Gastrocnemius medialis (tissue), 4 donors: ENCODE measurements at places on chromosomes 6 and 20.
A peak's percentile ranks its signal among the peaks of the same experiment; 100 is the strongest.

DNA sequence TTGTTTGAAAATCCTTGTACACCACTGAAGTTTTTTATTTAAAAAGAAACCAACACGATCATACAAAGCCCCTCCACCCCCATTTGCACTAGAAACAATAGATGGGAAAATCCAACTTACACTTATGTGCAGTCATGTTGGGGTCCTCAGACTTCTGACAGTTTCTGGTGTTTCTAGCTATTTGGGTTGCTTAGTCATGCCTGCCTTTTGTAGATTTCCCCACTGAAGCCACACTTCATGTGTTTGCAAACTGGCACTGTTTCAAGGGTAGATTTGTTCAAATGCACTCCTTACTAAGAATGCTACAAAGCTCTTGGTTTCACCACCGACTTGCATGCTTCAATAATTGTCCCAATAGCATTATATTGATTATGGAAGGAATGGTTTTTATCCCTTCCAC lies 1.5 kb downstream of the SH3BGRL2 start:
- no peak for DNase-seq
- H3K27ac ChIP-seq = no peak overlapping the region
- no peaks in the 10 kb centered on the region for H3K27me3 ChIP-seq
- H3K36me3 ChIP-seq = no peaks in the 10 kb centered on the region
- no peaks in the 10 kb centered on the region for H3K4me1 ChIP-seq

DNA sequence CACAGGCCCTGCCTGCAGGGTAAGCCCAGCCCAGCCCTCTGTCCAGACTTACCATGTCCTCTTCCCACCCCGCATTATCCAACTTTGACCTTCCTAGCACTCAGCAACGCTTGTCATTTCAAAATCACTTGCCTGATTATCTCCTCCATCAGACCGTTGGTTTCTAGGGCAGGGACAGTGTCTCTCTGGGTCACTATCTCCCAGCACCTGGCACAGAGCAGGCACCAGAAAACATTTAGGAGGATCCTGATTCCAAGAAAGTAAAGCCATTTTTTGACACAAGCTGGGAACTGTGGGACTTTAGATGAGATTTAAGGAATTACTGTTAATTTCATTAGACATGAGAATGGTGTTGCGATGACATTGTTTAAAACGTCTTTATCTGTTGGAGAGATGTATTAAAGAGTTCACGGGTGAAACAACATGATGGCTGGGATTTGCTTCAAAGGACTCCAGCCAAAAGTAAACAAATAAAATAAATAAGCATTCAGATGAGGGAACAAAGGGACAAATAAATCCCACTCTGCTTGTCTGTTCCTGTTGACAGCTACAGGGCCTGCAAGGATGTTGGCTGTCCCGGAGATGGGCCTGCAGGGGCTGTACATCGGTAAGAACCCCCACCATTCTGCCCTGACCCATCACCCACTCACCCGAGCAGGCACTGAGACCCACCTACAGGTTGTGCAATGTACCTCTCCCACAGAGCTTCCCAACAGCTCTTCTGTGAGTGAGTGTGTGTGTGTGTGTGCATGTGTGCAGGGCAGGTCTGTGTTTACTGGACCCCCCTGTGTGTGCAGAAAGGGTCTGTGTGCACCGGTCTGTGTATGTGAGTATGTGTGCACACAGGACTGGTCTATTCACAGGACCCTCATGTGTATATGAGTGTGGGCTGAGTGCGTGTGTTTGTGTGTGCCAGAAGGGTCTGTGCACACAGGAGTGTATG lies 5.9 kb downstream of the HSPA12B start:
- DNase-seq = no peak
- H3K27me3 ChIP-seq = no peaks in the 10 kb centered on the region
- H3K4me3 ChIP-seq = no peak overlapping the region
- no peaks in the 10 kb centered on the region for H3K36me3 ChIP-seq
- H3K4me1 ChIP-seq = no peaks in the 10 kb centered on the region

DNA sequence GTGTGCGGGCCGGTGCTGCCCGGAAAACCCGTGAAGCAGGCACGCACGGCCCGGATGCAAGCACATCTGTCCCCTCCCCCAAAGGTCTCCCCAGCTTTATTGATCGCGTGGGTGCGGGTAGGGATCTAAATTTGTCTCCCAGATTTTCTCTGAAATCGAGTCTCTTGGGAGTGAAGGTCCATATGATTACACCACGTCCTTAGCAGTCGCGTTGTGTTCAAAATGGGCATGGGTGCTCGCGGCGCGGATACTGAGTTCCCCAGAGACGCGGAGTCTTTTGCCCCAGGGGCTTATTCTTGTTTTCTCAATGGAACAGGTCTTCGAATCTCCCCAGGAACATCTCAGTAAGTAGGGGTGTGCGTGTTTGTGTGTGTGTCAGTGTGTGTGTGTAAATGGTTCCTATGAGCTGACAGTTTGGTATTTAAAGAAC lies 2.8 kb upstream of the ZNF292 start:
- DNase-seq = no peak
- H3K4me3 ChIP-seq = peak overlapping the region; percentile 82
- H3K27ac ChIP-seq = peak overlapping the region; percentile 98
- H3K27me3 ChIP-seq = no peaks in the 10 kb centered on the region

GRCh38 chr20:58470336-58471192 lies 44.6 kb downstream of the APCDD1L start:
- H3K4me3 ChIP-seq = no peak overlapping the region
- H3K27me3 ChIP-seq = no peaks in the 10 kb centered on the region
- no peak for DNase-seq
- no peak overlapping the region for H3K27ac ChIP-seq
- H3K4me1 ChIP-seq = no peaks in the 10 kb centered on the region

- no peaks in the 10 kb centered on the region for H3K4me1 ChIP-seq
- H3K36me3 ChIP-seq = no peaks in the 10 kb centered on the region
- no peak overlapping the region for H3K4me3 ChIP-seq
- H3K27me3 ChIP-seq = peaks cover 5% of the 10 kb centered on the region
- H3K27ac ChIP-seq = no peak overlapping the region
- DNase-seq = no peak
Measured at GRCh38 chr6:41190791-41191190, 10.2 kb downstream of the TREML2 start.

GRCh38 chr6:93886416-93886815 lies 467.1 kb upstream of the EPHA7 start:
- H3K36me3 ChIP-seq = no peaks in the 10 kb centered on the region
- no peaks in the 10 kb centered on the region for H3K27me3 ChIP-seq

DNA sequence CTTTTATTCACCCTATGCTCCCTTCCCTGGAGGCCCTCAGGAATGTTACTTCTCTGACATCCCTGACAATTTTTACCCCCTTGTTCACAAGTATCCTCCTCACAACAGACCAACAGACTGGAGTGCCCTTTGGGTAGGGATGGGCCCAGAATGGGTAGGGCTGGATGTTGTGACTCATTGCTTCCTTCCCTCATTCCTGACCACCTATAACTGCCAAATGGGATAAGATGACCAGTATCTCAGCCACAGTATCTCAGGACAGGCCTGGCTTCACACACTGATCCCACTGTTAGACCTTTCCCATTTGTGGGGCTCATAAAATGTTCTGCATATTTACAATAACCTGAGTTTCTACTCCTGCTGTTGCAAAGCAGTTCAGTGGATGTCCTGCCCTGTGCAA lies 223.0 kb upstream of the LRFN2 start:
- no peak overlapping the region for H3K4me3 ChIP-seq
- no peak overlapping the region for H3K27ac ChIP-seq
- no peaks in the 10 kb centered on the region for H3K27me3 ChIP-seq
- no peak for DNase-seq
- no peaks in the 10 kb centered on the region for H3K36me3 ChIP-seq
- H3K4me1 ChIP-seq = no peaks in the 10 kb centered on the region

- H3K27ac ChIP-seq = peak within 1 kb of the TSS; percentile 77
- DNase-seq = peak; percentile 47
- no peaks in the 10 kb centered on the region for H3K27me3 ChIP-seq
- peaks cover 22% of the 10 kb centered on the region for H3K4me1 ChIP-seq
Measured at GRCh38 chr20:59933296-59933848, at the start of gene SYCP2. TSS of gene SYCP2 (minus strand) at chr20:59933637. CDS start at chr20:59922413, 11,224 bp downstream.

GRCh38 chr6:167532410-167533288 lies 207.8 kb downstream of the TTLL2 start:
- H3K27me3 ChIP-seq = no peaks in the 10 kb centered on the region
- no peak overlapping the region for H3K27ac ChIP-seq
- no peaks in the 10 kb centered on the region for H3K4me1 ChIP-seq
- DNase-seq = no peak
- H3K4me3 ChIP-seq = no peak overlapping the region
- no peaks in the 10 kb centered on the region for H3K36me3 ChIP-seq

GRCh38 chr20:4978050-4978918 lies 23.0 kb downstream of the SLC23A2 start:
- H3K27me3 ChIP-seq = no peaks in the 10 kb centered on the region
- H3K36me3 ChIP-seq = no peaks in the 10 kb centered on the region
- no peak for DNase-seq
- no peak overlapping the region for H3K27ac ChIP-seq

- peaks cover 100% of the 10 kb centered on the region for H3K4me1 ChIP-seq
- H3K27ac ChIP-seq = peak overlapping the region; percentile 99
- no peaks in the 10 kb centered on the region for H3K36me3 ChIP-seq
- peak; percentile 92 for DNase-seq
Measured at GRCh38 chr6:41712651-41713103, 22.7 kb downstream of the TFEB start.

DNA sequence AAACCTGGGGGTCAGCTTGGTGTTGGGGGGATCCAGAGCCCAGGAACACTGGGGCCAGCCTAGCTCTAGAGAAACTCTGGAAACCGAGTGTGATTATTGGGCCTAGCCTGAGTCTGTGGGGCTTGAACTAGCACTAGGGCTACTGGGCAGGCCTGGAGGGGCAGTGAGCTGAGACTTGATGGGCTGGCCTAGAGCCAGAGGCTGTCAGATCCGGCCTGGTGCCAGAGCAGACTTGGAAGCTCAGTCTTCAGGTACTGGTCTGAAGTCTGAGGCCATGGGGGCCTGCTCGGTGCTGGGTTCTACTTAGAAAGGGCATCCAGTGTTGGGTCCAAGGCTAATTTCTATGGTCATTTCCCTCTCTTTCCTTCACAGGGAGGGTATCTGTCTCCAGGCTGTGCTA lies 2.7 kb downstream of the DEFB112 start:
- no peaks in the 10 kb centered on the region for H3K4me1 ChIP-seq
- no peak overlapping the region for H3K27ac ChIP-seq
- DNase-seq = no peak
- no peaks in the 10 kb centered on the region for H3K36me3 ChIP-seq
- no peak overlapping the region for H3K4me3 ChIP-seq

DNA sequence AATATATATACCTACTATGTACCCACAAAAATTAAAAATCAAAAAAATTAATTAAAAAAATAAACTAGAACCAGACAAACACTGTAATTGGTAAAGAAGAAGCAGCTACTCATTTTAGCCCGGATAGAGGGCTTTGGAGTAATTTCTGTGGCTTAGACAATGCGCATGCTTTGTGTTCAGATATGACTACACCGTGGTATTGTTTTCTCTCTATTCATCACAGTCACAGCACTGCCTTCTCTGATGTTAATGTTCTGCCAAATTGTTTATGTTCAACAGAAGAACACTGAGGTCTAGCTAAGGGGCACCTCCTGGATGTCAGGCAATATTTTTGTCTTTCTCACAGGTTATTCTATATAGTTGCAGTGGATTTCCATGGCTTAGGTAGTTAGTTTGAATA lies 77.5 kb upstream of the GJE1 start:
- H3K36me3 ChIP-seq = no peaks in the 10 kb centered on the region
- H3K27ac ChIP-seq = no peak overlapping the region
- no peak for DNase-seq
- no peak overlapping the region for H3K4me3 ChIP-seq

- no peaks in the 10 kb centered on the region for H3K36me3 ChIP-seq
- DNase-seq = no peak
- H3K27ac ChIP-seq = no peak overlapping the region
- H3K4me1 ChIP-seq = no peaks in the 10 kb centered on the region
- no peak overlapping the region for H3K4me3 ChIP-seq
- no peaks in the 10 kb centered on the region for H3K27me3 ChIP-seq
Measured at GRCh38 chr6:141033101-141033500, 1099.6 kb upstream of the GJE1 start.

- no peak overlapping the region for H3K4me3 ChIP-seq
- H3K27ac ChIP-seq = no peak overlapping the region
- H3K27me3 ChIP-seq = peaks cover 3% of the 10 kb centered on the region
Measured at GRCh38 chr6:142675517-142675916, 269.5 kb downstream of the HIVEP2 start.

- no peaks in the 10 kb centered on the region for H3K4me1 ChIP-seq
- H3K36me3 ChIP-seq = no peaks in the 10 kb centered on the region
- no peak overlapping the region for H3K27ac ChIP-seq
- DNase-seq = no peak
Measured at GRCh38 chr6:36820700-36821580, 18.3 kb downstream of the CPNE5 start.

- H3K4me1 ChIP-seq = no peaks in the 10 kb centered on the region
- H3K36me3 ChIP-seq = peaks cover 6% of the 10 kb centered on the region
- no peak overlapping the region for H3K27ac ChIP-seq
- no peaks in the 10 kb centered on the region for H3K27me3 ChIP-seq
Measured at GRCh38 chr20:37053230-37053950, 42.4 kb downstream of the RBL1 start.

GRCh38 chr20:11588875-11589274 lies 328.8 kb upstream of the BTBD3 start:
- no peak overlapping the region for H3K27ac ChIP-seq
- no peaks in the 10 kb centered on the region for H3K36me3 ChIP-seq
- DNase-seq = no peak
- no peaks in the 10 kb centered on the region for H3K4me1 ChIP-seq

DNA sequence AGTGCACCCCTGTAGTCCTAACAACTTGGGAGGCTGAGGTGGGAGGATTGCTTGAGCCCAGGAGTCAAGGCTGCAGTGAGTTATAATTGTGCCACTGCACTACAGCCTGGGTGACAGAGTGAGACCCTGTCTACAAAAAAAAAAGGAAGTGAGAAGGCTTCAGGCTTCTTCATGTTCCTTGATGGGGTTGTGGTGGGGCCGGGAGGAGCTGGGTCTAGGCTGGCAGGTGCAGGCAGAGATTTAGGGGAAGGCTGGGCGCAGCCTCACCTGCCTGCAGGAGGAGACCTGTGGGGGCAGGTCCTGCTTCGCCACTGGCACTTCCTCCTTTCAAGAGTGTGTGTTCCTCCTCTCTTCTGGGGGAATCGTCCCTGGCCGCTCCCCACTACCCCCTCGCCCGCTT lies 63.9 kb downstream of the CHMP4B start:
- no peak for DNase-seq
- H3K4me3 ChIP-seq = no peak overlapping the region
- H3K36me3 ChIP-seq = no peaks in the 10 kb centered on the region
- H3K27ac ChIP-seq = no peak overlapping the region
- H3K4me1 ChIP-seq = no peaks in the 10 kb centered on the region

GRCh38 chr20:51750037-51750769 lies 18.0 kb downstream of the ATP9A start:
- H3K27ac ChIP-seq = peak overlapping the region; percentile 70
- H3K4me1 ChIP-seq = peaks cover 30% of the 10 kb centered on the region
- H3K27me3 ChIP-seq = no peaks in the 10 kb centered on the region
- DNase-seq = peak; percentile 63
- no peak overlapping the region for H3K4me3 ChIP-seq
- no peaks in the 10 kb centered on the region for H3K36me3 ChIP-seq
